Lung microvascular endothelial cell (primary cell): ENCODE measurements at places on chromosomes 2 and 18.

DNA sequence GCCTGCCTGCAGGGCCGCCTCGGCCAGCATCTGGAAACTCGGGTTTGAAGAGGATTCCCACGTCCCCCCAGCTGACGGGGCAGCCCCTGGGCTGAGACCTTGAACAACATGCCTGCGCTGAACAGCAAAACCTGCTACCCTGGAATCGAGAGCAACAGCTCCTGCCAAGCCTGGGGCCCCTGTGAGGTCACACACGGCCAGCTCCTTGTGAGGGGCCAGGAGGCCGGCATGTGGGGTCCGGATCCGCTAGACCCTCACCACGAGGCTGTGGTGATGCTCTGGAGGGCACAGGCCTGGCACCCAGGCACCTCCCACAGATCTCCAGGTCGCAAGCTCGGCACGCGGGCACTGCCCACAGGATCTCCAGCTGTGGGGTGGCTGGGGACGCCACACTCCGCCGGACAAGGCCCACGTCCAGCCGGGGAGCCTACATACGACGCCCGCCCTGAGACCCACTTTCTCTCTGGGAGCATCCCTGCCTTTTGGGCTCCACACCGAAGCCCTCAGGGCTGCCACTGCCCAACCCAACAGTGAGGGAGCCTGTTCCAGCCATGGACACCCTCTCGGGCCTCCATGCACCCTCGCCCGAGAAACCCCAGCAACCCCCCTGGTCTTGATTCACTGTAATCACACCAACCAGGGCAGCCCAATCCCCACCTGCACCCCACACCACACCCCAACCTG lies 34.1 kb downstream of the SLC66A2 start:
- DNase-seq, result no peak

GRCh38 chr2:240579771-240580614 lies 6.5 kb upstream of the CAPN10 start:
- DNase-seq, result no peak

- DNase-seq, result no peak
Measured at GRCh38 chr2:174210862-174211261, 37.5 kb downstream of the OLA1 start.

- DNase-seq, result no peak
Measured at GRCh38 chr2:72925328-72925943, 8.1 kb downstream of the EMX1 start.

- DNase-seq, result no peak
Measured at GRCh38 chr2:38494394-38494793, 108.3 kb downstream of the HNRNPLL start.
